ENCODE measurements at places on chromosomes 12 and 14.

DNA sequence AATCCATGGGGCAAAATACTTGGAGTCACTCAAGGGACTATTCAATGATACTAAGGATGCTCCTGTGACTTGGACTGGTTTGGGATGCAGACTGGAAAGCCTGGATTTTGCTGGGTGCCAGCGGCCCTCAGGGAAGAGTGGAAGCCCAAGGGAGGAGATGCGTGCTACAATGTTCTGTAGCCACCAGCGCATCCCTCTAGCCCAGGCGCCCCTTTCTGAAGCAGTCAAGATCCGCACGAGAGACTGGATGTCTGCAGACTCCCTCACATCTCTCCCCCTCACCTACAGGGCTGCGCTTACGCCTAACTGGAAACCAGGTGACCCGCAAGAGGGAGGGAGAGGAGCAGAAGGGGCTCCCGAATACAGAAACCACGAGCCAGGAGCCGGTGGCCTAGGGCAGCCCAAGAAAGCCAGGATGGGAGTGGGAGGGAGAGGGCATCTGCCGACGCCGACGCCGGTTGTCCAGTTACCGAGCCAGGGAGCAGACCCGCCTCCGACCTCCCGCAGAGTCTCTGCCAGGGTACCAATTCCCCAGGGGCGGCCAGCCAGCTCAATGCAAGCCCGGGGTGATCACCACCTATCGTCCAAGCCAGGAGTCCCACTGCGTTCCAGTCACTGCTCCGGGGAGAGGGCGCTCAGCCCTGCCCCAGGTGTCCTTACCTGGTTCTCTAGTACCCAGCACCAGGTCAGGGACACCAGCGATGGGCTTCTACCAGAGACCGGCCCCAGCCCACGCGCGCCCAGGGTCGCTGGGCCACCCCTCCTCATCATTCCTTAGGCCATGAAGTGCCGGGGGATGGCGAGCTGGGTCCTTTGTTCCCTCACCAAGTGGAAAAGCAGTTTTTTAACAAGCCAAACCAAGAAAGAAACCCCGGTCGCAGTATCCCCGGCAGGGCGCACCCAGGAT, 1.2 kb downstream of the NTN4 start:
- no peak for DNase-seq

GRCh38 chr12:6262623-6263022, 47.9 kb upstream of the PLEKHG6 start:
- DNase-seq, result no peak

DNA sequence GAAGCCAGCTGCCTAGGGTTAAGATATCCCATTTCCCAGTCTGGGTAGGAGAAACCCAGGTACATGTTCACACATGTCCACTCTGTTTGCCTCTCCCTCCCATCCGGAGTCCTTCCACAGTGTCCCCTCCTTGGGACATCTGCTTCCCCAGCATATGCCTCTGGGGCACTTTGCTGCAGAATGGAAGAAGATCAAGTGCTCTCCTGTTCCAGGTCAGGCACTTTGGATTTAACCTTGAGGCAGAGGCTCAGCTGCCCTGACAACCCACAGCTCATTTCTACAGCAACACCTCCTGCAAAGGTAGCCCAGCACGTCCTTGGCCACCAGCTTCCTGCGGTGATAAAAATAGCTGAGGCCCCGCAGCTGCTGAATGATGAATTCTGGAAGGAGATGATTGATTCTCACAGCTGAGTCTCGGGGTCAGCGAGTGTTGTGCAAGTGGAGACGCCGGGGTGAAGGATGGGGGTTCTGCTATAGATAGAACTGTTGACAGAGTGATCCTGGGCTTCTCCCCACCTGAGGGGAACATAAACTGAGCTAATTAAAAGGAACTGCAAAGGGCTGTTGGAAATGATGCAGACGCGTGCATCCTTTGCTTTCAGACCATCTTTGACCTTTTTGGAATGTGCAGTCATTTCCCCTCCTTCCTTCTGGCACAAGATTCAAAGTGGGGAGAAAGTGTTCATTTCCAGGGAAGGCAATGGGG, 145.0 kb downstream of the SLC38A6 start:
- no peak for DNase-seq

DNA sequence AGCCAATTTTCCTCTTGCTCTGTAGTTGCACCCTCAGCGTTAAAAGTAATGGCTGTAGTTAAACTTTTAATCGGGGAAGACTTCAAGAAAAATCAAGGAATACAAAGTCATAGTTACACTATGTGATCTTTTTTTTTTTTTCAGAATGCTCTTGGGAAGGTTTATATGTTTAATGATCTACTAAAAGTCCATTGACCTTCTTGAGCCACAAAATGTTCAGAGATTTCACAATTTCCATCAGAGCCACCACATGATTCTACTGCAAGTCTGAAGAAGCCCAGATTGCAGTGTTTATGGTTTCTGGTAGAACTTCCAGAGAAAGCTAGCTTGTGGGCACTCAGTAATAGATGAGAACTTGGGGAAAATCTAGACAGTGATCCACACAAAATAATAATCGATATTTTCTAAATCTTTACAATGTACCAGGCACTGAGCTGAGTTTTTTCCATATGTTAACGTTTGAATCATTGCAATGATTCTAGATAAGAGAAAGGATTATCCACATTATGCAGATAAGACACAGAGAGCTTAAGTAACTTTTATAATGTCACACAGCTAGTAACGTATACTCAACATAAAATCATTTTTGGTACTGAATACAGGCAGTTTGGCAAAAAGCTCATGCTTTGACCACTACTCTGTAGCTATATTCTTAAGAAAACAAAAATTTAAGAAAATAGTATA, 38.3 kb downstream of the GYS2 start:
- DNase-seq, result no peak

- DNase-seq, result no peak
Measured at GRCh38 chr14:23327947-23328744, 6.9 kb downstream of the PABPN1 start.

DNA sequence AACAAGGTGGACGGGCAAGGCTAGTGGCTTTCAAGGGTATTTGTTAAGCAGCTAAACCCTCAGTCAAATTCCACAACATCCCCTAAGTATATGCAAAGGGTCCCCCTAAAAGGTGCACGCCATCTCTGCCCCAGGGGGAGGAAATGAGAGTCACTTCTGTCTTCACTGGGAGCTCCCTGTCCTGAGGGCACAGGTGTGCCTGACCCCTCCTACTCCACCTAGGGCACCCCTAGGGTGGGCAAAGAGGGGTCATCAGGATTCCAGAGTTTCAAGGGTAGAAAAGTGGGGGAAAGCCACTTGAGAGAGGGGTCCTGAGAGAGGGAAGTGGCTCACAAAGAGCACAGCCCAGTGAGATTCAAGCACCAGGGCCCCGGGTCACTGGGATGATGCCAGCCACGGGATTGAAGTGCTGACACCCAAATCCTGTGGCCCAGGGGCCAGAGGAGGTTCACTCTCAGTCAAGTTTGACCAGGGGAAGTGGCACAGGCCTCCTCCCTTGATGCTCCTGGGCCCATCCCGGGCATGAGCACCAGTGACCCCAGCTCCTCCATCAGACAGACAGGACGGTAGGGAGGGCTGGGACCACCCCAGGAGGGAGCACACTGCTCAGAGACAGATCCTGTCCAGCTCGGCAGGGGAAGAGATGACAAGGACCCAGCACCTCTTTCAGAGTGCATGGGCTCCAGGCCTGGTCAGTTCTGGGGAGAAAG, 82.3 kb upstream of the BCL11B start:
- DNase-seq, result no peak

DNA sequence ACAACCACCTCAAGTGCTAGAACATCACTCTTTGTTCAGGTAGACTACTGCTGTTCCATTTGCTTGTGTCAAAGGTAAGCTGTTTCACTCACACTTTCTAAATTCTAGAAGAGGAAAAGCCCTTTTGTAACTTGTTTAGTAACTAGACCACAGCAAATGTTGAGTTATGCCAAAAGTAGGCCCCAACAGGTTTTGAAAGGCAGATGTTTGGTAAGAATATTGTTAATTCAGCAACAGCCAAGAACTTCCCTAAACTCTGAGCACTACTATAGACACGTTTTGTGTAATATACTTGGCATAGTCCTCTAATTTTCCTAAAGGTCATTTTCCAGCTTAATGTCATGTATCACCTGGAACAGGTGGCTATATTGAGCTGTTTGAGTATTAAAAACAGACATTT, 79.0 kb downstream of the DCAF5 start:
- DNase-seq, result no peak

GRCh38 chr14:68650404-68650994, 142.4 kb downstream of the ZFP36L1 start:
- no peak for DNase-seq
